ENCODE measurements at places on chromosomes 1 and 21.

DNA sequence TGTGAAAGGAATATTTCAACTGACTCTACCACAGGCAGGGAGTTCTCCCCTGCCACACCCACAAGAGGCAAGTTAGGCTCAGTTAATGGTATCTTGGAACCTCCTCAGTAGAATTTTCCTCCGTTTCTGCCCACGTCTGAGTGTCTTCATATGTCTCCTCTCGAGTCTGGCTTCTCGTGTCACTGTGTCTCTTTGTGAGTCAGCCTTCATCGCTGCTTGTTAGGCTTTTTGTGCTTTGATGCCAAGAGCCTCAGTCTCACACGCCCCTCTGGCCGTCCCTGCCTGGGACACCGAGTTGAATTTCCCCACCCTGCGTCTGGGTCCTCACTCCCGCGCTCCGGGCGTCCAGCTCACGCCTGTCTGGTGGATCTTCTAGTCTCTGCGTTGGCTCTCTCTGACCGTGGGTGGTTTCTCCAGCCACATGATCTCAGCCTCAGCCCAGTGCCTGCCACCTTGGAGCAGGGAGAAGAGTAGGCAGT lies 125.7 kb upstream of the GADD45A start:
- DNase-seq, result no peak

GRCh38 chr1:186749820-186750219 lies 69.6 kb upstream of the PTGS2 start:
- no peak for DNase-seq

DNA sequence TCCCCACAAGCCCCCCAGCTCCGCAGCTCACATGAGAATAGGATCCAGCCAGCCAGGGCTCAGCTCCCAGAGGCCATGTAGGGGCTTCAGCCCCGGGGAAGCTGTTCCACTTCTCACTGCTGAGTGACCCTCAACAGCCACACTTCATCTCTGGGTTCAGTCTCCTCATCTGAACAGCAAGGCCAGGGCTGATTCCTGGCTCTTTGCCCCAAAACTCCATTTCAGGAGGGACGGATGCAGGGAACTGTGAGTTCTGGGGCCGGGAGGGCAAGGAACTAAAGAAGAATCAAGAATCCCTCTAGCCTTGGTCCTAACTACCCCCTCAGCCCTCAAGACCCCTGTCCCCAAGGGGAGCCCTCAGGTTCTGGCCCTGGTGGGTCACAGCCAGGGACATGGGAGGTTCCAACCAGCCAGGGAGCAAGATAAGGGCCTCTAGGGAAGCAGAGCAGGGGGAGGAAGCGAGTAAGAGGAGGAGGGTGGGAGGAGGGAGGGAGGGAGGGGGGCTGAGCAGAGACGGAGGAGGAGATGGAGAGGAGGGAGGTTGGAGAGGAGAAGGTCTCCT lies 13.1 kb downstream of the SDC3 start:
- DNase-seq, result no peak

- DNase-seq, result no peak
Measured at GRCh38 chr1:66135161-66135560, 342.5 kb downstream of the PDE4B start.

- DNase-seq, result no peak
Measured at GRCh38 chr21:15627823-15628222, 102.0 kb upstream of the USP25 start.

DNA sequence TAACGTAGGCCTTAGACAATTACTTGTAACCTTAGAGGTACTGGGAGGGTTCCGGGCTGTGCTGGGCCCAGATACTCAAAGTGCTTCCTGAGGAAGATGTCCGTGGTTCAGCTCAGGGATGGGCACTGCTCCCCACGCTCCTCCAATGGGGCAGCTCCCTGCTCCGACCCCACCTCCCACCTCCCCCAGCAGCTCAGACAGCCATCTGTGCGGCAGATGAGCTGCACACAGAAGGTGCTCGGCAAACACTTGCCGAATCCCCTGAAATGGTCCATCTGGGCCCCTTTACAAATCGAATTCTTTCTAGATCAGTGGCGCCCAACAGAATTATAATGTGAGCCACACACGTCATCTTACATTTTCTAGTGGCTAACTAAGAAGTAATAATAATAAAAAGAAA lies 242.4 kb upstream of the RAB4A start:
- DNase-seq, result no peak

DNA sequence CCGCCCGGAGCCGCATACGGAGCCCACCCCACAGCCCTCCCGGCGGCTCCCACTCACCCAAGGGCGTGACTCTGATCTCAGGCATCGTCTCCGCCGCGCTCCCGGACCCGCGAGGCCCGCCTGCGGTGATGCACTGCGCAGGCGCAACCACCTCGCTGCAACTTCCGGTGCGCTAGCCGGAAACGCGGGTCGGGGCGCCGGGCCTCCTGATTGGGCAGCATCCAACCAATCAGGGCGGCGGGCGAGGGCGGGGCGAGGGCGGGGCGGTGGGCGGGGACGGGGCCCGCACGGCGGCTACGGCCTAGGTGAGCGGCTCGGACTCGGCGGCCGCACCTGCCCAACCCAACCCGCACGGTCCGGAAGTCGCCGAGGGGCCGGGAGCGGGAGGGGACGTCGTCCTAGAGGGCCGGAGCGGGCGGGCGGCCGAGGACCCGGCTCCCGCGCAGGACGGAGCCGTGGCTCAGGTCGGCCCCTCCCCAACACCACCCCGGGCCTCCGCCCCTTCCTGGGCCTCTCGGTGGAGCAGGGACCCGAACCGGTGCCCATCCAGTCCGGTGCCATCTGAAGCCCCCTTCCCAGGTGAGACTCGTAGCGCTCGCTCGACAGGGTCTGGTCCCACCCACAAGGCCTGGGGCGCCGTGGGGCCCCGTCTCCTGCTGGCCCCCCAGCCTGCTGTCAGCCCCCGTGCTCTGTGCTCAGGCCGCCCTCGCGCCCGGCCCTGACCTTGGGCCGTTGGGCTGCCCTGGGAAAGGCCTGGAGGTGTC lies at the start of the genes CPTP and INTS11:
TSS of gene CPTP (plus strand) at position 279 of the 764 bp plus-strand sequence. CDS start 2,109 bp downstream, outside the sequence.
TSS of gene INTS11 (minus strand) at position 137 of the 764 bp plus-strand sequence. CDS start at position 85, 52 bp downstream.
- DNase-seq, result peak; percentile 89

- DNase-seq, result no peak
Measured at GRCh38 chr1:19690342-19690741, 25.7 kb downstream of the HTR6 start.
